Osteoblast (primary cell): ENCODE measurements at places on chromosomes 6 and 20. TPM values are rescaled to one million over a fixed set of nuclear protein-coding genes. Genes with fewer than 3 reads are reported as not detected.

DNA sequence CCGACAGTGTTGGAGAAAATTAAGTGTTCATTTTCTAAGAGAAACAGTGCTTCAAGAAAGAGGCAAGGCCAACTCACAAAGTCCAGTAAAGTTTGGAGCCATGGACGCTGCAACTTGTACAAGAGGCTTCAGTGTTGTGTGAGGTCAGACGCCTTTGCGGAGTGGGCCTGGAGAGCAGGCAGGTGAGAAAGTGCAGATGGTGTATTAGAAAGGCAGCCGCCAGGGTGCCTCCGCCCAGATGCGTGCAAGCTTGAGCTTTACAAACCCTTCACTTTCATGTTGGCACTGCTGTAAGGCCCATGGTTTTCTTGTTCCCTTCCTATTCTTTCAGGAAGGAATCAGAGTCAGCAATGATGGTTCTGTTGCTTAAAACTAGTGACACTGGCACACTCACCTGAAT is 25.4 kb upstream of the EXOC2 start:
- H3K4me3 ChIP-seq: no peak overlapping the region
- peaks cover 8% of the 10 kb centered on the region for H3K27me3 ChIP-seq
- no peaks in the 10 kb centered on the region for H3K4me1 ChIP-seq
- H3K36me3 ChIP-seq: no peaks in the 10 kb centered on the region
- H3K27ac ChIP-seq: no peak overlapping the region

Gene CENPQ
- total RNA-seq: 4.7 and 5.1 TPM in 2 replicates

Gene GNRH2
- total RNA-seq: 0.29 TPM in 1 of 2 replicates, not detected in the other

Gene CCR6
- not detected in 2 replicates for total RNA-seq

Gene TFAP2B
- total RNA-seq: not detected in 2 replicates

DNA sequence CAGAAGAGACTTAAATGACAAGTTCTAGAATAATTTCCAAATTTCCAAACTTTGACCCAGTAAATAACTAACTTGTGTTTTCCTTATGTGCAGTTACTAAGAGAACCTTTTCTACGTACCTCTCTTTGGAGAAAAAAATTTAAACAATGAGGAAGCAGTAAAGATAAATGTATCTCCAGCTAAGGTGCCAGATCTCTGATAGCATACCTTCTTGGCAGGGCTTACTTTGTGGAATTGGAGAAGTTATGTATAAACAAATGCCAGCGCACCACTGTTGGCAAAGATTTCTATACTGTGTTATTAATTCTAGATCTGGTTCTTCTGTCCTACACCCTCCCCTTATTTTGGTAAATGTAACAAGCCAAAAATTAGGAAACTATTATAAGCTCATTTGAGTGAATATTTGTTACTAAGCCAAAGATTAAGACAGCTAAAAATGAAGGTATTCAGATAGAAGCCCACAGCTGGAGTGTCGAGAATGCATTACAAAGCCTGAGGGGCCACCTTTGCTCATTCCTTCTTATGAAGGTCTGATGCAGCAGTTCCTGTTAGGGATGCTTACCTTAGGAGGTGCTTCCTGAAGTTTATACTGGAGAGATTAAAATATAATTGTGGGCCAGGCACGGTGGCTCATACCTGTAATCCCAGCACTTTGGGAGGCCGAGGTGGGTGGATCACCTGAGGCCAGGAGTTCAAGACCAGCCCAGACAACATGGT is 373.1 kb upstream of the SOX4 start:
- H3K4me1 ChIP-seq: no peaks in the 10 kb centered on the region
- no peak overlapping the region for H3K4me3 ChIP-seq
- no peak for DNase-seq
- H3K27me3 ChIP-seq: no peaks in the 10 kb centered on the region
- no peaks in the 10 kb centered on the region for H3K36me3 ChIP-seq

GRCh38 chr6:41182069-41183034 is 18.6 kb downstream of the TREML2 start:
- H3K27me3 ChIP-seq: no peaks in the 10 kb centered on the region
- no peaks in the 10 kb centered on the region for H3K4me1 ChIP-seq
- H3K36me3 ChIP-seq: no peaks in the 10 kb centered on the region
- DNase-seq: peak; percentile 89
- H3K27ac ChIP-seq: no peak overlapping the region

Gene SRPK1
- total RNA-seq: 36.6 and 39.5 TPM in 2 replicates

DNA sequence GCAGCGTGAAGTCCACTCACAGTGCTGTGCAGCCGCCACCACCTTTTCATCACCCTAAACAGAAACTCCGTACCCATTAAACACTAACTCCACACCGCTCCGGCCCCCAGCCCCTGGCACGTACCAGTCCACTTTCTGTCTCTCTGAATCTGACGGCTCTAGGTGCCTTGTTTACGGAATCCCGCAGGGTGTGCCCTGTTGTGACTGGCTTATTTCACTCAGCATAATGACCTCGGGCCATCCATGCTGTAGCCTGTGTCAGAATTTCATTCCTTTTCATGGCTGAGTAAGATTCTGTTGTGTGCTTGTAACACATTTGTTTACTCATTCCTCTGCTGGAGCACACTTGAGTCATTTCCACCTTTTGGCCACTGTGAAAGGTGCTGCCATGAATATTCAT is 18.0 kb downstream of the TCFL5 start:
- peaks cover 4% of the 10 kb centered on the region for H3K36me3 ChIP-seq
- no peak overlapping the region for H3K4me3 ChIP-seq
- H3K4me1 ChIP-seq: no peaks in the 10 kb centered on the region
- H3K27me3 ChIP-seq: peaks cover 21% of the 10 kb centered on the region
- no peak overlapping the region for H3K27ac ChIP-seq

Gene NKX2-4
- total RNA-seq: not detected in 2 replicates

- no peak overlapping the region for H3K4me3 ChIP-seq
- H3K4me1 ChIP-seq: peaks cover 21% of the 10 kb centered on the region
- no peaks in the 10 kb centered on the region for H3K27me3 ChIP-seq
- no peak for DNase-seq
- H3K27ac ChIP-seq: no peak overlapping the region
Measured at GRCh38 chr6:84467296-84467695, 239.9 kb upstream of the CEP162 start.

DNA sequence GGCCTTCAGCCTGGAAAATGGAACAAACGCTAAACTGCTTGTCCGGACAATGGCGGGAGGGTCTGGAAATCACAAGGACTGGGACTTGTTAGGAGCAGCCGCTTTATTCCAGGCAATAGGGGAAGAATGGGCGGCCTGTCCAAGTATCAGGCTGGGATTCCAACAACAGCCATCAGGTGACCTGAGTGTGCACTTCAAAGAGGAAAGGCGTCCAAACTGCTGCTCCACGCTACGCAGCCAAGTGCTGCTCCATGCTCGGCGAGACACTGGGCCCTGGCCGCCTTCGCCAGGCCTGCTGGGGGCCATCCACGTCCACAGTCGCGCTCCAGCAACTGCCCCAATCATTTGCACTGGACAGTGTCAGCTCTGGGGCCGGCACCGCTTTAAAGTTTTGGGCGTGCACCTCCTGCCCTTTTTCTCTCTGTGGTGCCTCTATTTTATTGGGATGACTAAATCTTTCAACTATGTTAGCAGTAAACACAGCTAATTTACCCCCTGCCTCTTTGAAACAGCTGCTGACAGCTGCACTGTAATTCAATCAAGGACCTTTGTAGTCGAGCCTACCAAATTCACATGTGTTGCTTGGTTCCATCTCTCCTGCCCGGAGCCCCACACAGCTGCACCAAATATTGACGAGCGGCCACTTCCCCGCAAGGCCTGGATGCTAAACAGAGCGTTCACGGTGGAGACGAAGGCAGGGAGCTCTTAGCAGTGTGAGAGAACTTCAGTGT is 98.3 kb downstream of the BMP7 start:
- no peak overlapping the region for H3K4me3 ChIP-seq
- no peak overlapping the region for H3K27ac ChIP-seq
- H3K36me3 ChIP-seq: no peaks in the 10 kb centered on the region

DNA sequence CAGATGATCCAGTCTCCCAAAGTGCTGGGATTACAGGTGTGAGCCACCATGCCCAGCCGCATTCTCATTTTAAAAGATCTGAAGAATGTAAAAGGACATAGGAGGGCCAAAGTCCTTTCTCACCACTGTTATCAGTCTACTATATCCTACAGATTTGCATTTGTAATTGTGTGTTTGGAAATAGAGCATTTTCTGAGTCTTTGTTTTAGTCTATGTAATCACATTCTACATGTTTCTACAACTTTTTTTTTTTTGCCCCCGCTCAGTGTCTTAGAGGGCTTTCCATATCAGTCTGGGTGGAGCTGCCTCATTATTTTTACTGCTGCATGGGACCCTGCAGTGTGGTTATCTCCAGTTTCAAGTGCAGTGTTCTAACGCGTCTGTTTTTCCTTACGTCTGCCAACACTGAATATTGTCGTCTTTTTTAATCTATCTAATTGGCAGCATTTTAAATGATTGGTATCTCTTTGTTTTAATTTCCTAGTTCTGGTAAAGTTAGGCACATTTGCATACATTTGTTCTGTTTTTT is 7.8 kb downstream of the CUL9 start:
- no peaks in the 10 kb centered on the region for H3K4me1 ChIP-seq
- no peak overlapping the region for H3K27ac ChIP-seq
- H3K4me3 ChIP-seq: no peak overlapping the region

Gene REM1
- 0.29 TPM in 1 of 2 replicates, not detected in the other for total RNA-seq

GRCh38 chr6:110318971-110319370 is 39.2 kb downstream of the METTL24 start:
- H3K27ac ChIP-seq: no peak overlapping the region
- H3K27me3 ChIP-seq: peaks cover 2% of the 10 kb centered on the region
- no peak for DNase-seq
- no peak overlapping the region for H3K4me3 ChIP-seq
- no peaks in the 10 kb centered on the region for H3K4me1 ChIP-seq

GRCh38 chr6:3732345-3733141 is 19.0 kb downstream of the PXDC1 start:
- H3K4me1 ChIP-seq: peaks cover 20% of the 10 kb centered on the region
- H3K4me3 ChIP-seq: no peak overlapping the region
- peaks cover 95% of the 10 kb centered on the region for H3K36me3 ChIP-seq
- peak; percentile 92 for DNase-seq
- peak overlapping the region; percentile 54 for H3K27ac ChIP-seq

DNA sequence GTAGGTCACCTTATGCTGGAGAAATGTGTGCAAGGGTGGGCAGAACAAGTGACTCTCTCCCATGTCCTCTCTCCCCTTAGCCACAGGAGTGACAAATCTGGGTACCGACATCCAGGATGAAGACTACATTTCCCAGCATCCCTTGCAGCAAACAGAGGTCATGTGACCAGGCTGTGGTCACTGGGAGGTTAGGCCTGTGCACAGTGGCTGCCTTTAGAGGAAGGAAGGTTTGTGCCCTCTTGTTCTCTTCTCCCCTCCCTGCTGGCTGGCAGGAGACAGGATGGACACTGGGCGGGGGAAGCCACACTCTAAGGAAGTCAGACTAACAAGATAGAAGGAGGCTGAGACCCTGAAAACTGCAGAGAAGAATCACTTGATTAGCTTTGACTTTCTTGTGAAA is 360.2 kb downstream of the PREX1 start:
- no peak overlapping the region for H3K4me3 ChIP-seq
- H3K27me3 ChIP-seq: no peaks in the 10 kb centered on the region
- DNase-seq: no peak
- peaks cover 12% of the 10 kb centered on the region for H3K4me1 ChIP-seq
- no peak overlapping the region for H3K27ac ChIP-seq

Gene C20orf202
- under 0.01 TPM in 1 of 2 replicates, not detected in the other for total RNA-seq

Gene FKBP1C
- 0.88 and 1.1 TPM in 2 replicates for total RNA-seq

DNA sequence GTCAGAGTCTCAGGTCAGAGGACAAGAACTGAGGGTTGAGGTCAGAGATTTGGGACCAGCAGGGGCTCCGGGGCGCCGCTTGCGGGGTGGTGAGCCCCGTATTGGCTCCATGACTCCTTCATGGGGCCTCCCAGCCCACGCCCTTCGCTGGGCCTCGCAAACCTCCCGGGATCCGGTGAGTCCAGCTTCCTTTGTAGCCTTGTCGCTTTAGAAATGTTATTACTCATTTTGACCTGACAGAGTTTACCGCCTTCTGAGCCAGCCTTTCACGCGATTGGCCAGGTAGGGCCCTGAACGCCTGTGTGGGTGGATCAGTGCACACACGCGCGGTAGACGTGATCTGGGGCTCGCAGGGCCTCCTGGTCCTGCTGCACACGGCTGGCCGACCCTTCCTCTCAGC is 181.1 kb downstream of the ERMARD start:
- H3K4me3 ChIP-seq: no peak overlapping the region
- no peaks in the 10 kb centered on the region for H3K4me1 ChIP-seq
- DNase-seq: peak; percentile 45
- no peaks in the 10 kb centered on the region for H3K36me3 ChIP-seq
- no peak overlapping the region for H3K27ac ChIP-seq

DNA sequence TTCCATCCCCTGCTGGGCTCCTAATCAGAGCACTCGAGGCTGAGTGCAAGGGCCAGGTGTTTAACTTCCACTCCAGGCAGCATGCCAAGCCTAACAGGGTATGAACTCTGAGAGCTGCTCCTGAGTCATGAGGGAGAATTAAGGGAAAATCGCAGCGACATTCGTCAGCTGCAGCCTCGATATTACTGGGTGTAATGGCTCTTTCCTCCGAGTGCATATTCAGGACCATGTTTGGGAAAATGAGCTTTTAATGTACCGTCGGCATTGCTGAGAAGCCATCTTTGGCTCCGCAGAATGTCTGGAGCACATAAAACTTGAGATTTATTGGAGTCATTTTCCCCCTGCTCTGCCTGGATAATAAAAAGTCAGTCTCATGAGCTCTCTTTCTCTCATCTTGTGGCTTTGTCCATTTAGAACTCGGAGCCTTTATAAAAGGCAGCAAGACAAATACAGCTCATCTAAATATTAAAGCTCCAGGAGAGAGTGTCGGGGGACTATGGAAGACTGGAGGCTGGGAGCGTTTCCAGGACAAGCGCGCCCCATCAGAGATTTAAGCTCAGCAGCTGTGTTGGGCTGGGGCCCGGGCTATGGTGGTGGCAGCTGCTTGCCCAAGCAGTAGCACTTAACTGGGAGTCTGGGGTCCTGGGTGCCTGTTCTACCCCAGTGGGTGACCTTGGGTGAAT is 103.7 kb downstream of the TOX2 start:
- DNase-seq: peak; percentile 85
- peaks cover 8% of the 10 kb centered on the region for H3K4me1 ChIP-seq
- H3K27me3 ChIP-seq: peaks cover 30% of the 10 kb centered on the region
- H3K27ac ChIP-seq: no peak overlapping the region
- H3K4me3 ChIP-seq: peak overlapping the region; percentile 46

Gene NTSR1
- not detected in 2 replicates for total RNA-seq

DNA sequence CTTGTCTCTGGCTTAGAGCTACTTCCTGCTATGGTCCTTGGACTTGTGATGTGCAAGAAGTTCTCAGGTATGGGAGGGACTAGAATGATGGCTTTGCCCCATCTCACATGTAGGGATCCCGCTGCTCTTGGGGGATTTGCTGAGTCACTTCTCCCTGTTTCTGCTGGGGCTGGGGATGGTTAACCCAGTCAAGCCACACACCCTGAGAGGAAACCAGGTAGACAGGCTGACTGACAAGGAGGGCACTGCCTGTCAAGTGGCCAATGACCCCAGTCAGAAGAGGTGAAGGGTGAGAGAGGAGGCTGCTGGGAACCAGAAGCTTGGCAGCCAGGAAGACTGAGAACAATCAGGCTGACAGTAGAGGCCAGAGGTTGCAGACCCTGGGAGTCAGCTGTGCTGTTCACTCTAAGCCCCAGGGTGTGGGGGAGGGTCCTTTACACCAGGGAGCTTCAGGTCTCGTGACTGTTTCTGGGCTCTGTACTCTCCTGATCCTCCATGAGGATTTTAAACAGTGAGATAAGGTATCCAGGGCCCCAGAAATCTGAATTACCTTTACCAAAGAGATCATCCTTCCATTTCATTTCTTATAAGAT is 34.6 kb downstream of the HLA-F start:
- H3K4me3 ChIP-seq: no peak overlapping the region
- H3K36me3 ChIP-seq: no peaks in the 10 kb centered on the region
- no peak overlapping the region for H3K27ac ChIP-seq
- H3K4me1 ChIP-seq: no peaks in the 10 kb centered on the region
- peaks cover 19% of the 10 kb centered on the region for H3K27me3 ChIP-seq
